ENCODE measurements at places on chromosomes 6 and 20.

GRCh38 chr6:31042806-31043205, 32.5 kb downstream of the MUC22 start:
- peak; percentile 20 for DNase-seq

GRCh38 chr20:41347523-41348429, 7.2 kb downstream of the LPIN3 start:
- DNase-seq: no peak

DNA sequence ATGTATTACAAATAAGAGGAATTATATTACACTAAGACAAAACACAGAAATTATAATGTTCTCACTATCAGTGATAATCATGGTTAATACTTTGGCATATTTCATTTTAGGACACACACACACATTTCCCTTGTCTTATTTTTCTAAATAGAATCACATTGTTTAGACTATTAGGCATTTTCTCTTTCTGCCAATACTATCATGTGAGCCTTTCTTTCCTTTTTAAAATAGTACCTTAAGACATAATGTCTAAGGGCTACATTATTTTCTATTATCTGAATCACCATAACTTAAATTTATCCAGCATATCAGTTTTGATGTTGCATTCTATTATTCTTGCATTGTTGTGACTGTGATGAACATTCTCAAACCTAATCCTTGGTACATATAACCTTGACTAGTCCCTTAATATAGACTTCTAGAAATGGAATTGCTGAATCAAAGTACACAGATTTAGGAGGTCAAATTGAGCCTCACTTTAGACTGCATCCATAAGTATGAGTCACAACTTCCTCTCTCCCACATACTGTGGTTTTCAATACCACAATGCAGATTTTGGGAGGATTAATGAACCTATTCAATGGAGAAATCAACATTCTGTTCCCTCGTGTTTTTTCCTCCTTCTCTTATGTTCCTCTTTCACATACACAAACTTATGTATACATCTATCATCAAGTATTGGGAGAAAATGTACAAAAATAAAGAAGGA, 212.6 kb downstream of the MOXD1 start:
- no peak for DNase-seq

DNA sequence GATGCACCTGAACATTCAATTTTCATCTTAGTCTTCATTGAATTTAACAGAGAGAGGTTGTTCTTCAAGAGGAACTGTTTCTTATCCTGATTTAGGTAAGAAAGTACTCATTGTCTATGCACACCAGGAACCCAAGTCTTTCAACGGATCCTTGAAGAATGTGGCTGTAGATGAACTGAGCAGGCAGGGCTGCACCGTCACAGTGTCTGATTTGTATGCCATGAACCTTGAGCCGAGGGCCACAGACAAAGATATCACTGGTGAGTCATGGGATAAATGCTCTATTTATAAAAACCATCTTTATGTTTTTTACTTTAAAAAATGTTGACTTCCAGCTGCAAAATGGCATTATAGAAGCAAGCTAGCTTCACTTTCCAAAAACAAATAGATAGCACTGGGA, 10.2 kb downstream of the NQO2 start:
- no peak for DNase-seq

DNA sequence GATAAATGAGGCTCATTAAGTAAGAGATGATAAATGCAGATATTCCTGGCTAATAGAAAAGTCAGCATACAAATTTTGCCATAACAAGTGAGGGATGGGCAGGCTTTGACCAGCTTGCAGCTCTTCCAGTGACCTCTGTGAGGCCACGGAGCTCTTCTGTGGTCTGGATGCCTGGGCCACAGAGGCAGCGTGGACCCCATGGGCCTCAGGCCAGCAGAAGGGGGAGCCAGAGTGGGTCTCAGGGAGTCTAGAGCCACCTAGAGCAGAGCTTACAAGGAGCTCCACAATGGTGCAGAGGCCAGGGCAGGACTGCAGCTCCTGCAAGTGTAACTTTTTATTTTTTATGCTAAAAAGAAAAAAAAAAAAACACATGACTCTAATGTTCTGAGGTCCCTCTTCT, 165.1 kb downstream of the ARID1B start:
- no peak for DNase-seq

GRCh38 chr6:73797861-73798260, 101.9 kb downstream of the CD109 start:
- DNase-seq: no peak

GRCh38 chr6:680666-681340, 12.1 kb downstream of the EXOC2 start:
- DNase-seq: no peak

DNA sequence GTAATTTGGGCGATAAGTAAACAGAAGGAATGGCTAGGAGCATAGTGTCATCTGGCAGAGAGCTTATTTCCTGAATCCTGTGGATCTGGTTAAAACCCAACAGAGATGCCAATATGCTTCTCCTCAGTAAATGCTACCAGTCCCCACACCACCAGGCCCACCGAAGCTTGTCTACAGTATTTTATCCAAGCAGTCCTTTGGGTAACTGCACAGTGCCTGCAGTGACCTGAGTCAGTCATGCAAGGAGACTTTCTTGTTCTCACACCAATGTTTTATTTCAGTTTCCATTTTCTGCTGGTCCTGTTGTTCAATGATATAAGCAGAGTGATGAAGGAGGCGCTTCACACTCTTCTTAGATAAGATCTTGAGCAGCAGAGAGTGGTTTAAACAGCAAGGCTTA, 326.3 kb downstream of the RIMS1 start:
- no peak for DNase-seq

DNA sequence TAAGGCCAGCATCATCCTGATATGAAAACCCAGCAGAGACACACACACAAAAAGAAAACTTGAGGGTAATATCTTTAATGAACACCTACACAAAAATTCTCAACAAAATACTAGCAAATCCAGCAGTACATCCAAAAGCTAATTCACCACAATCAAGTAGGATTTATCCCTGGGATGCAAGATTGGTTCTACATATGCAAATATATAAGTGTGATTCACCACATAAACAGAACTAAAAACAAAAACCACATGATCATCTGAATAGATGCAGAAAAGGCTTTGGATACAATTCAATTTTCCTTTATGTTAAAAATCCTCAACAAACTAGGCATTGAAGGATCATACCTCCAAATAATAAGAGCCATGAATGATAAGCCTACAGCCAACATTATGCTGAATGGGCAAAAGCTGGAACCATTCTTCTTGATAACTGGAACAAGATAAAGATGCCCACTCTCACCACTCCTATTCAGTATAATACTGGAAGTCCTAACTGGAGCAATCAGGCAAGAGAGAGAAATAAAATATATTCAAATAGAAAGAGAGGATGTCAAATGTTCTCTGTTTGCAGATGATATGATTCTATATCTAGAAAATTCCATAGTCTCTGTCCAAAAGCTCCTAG, 33.9 kb upstream of the CLVS2 start:
- DNase-seq: no peak

DNA sequence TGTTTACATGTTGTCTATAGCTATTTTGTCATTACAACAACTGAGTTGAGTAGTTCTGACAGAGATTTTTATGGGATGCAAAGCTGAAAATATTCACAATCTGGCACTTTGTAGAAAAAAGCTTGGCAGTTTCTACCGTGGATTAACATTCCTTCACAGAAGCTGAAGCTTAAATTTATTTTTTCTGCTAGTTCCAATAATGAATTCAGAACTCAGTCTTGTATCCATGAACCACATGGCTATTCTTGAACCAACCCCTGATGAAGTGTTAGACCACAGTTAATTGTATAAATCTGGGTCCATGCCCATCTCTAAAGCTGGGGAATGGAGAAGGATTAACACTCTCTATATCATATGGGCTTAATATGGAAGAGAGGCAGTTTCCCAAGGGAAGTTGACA, 743.8 kb upstream of the FLRT3 start:
- DNase-seq: no peak

DNA sequence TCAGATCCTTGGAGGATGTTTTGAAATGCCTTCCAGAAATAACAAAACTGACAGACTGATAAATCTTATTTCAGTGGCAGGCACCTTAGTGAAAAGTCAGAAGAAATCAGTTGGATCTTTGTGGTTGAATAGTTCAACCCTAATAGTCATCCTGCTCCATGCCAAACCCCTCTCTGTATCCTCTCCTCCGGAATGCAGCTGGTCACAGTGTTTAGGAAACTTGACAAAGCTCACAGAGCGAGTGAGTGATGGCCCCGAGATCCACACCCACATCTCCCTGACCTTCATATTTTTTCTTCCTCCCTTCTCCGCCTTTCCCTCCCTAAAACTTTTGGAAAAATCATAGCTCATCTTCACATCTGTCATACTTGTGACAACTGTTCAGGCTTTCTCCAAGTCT, 464.8 kb upstream of the CDH4 start:
- DNase-seq: no peak

DNA sequence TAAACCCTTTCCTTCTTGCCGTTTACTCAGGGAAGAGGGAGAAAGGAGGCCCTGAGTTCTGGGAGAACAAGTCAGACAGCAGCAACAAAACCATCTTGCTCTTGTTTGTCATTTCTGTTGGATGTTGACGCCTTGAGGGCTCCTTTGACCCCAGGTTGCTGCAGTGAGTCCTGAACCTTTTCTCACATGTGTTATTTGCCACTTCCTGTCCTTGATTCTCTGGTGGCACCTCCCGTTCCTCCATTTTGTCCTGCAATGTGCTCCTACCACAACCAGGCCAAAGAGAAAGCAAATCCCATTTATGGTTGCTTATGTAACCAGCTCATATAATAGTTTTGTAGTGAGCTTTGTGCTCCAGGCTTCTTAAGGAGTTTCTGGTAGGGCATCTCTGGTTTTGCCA, 66.6 kb upstream of the ADGRF4 start:
- no peak for DNase-seq

DNA sequence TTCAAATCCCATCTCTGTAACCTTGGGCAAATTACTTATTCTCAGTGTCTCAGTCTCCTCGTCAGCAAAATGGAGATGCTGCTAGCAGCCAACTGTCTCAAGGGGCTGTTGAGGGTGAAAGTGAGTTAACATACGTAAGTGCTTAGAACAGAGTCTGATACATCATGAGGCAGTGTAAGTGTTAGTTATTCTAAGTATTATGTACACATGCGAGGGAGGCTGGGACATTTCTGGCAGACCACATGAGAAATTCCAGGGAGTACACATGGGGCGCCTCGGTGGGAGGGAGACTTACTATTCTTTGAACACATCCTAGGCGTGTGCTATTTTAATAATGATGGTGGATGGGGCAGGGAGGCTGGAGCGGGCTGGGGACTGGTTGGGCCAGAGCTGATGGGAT, 99.1 kb downstream of the DLGAP4 start:
- DNase-seq: no peak

Measured in activated gamma-delta T cell treated with Interleukin-2 at 50 U/mL for 16 hours (primary cell).